Activated T-cell treated with anti-CD3 and anti-CD28 coated beads, Interleukin-2, amount 50 U/mL, for 72 hours (primary cell): ENCODE measurements at places on chromosomes 16 and 17.
A peak's percentile ranks its signal among the peaks of the same experiment; 100 is the strongest.

GRCh38 chr16:87706278-87707000 is 59.3 kb downstream of the KLHDC4 start:
- DNase-seq: no peak

- no peak for DNase-seq
These were observed 68.1 kb upstream of the CES5A start for GRCh38 chr16:55943267-55943666.

DNA sequence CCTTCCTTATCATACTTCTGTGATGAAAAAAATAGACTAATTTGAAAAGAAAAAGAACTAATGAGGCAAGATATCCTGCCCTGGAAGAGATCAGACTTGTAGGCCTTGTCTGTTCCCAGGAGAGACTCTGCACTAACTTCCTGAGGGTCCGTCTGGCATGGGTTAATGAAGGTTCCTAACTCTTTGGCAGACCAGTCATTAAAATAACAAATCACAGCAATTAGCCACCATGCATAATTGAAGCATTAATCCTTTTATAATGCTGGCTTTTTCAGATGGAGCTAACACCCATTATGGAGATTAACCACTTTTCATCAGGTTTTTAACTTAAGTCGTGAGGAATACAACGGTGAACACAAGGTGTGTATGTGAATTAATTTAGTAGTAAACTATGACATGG is 10.4 kb upstream of the KRT10 start:
- no peak for DNase-seq

GRCh38 chr17:82947051-82947991 is 107.5 kb upstream of the ZNF750 start:
- DNase-seq: no peak

- no peak for DNase-seq
These were observed 266.0 kb downstream of the NTN1 start for GRCh38 chr17:9287306-9287705.

DNA sequence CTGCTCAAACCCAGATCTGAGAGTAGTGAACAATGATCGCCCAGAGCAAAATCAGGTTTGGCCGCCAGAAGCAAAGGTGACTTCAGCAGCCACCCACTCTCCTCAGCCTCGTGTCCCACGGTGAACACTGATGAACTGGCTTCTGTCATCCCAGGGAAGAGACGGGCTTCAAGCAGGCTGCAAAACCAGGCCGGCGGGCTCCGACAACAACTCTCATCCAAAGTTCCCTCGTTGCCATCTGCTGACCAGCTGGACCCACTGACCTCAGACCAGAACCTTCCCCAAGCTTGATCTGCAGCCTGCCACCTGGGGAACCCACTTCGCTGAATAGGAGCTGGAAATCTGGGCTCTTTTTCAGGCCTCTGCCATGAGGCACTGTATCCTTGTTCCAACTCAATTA is 69.6 kb upstream of the MRTFB start:
- no peak for DNase-seq

DNA sequence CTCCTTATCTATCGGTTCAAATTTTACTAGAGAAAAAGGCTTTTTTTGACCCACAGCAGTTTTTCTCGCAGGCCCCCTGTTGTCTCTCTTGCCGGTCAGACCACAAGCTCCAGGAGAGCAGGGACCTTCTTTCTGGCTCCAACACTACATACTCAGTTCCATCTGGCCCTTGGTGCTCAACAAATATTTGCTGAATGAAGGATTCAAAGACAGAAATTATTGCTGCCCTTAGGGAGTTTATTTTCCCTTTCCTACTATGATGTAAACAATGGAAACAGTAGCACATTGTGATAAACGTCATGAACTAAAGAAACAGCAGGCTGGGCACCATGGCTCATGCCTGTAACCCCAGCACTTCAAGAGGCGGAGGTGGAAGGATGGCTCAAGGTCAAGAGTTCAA is 59.0 kb upstream of the ATP2A3 start:
- DNase-seq: no peak

GRCh38 chr17:45164734-45165269 is 3.1 kb downstream of the HEXIM2 start:
- DNase-seq: no peak

GRCh38 chr17:80601146-80601545 is 56.5 kb downstream of the RPTOR start:
- no peak for DNase-seq

GRCh38 chr16:50847166-50847565 is 105.3 kb downstream of the CYLD start:
- DNase-seq: no peak

GRCh38 chr16:84952335-84953189 is 58.8 kb downstream of the ZDHHC7 start:
- peak; percentile 79 for DNase-seq

- no peak for DNase-seq
These were observed 2.3 kb downstream of the NAT9 start for GRCh38 chr17:74773871-74774286.

GRCh38 chr17:40472733-40473452 is 28.5 kb downstream of the TNS4 start:
- no peak for DNase-seq

DNA sequence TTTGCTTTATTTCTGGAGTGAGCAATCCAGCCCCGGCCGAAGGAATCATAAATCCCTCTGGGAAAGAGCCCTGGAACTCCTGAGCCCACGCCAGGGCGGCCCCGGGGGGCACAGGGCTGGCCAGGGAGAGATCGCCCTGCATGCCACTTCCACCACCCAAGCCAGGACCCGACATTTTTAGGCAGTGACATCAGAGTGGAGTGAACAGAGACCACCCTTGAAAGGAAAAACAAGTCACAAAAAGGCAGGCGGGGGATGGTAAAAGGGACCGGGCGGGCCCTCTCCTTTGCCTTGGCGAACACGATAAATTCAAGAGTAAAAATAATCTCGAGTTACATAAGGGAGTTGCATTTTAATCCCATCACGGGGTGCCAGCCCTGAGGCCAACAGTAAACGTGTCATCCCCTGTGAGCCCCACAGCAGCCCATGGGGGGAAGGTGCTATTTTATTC is 284.1 kb downstream of the C16orf95 start:
- DNase-seq: no peak

GRCh38 chr16:25189305-25189704 is 27.4 kb upstream of the AQP8 start:
- DNase-seq: no peak

- DNase-seq: no peak
These were observed 111.1 kb downstream of the AIPL1 start for GRCh38 chr17:6323626-6324356.

- DNase-seq: no peak
These were observed 1436.1 kb upstream of the GOT2 start for GRCh38 chr16:60170196-60170595.

- DNase-seq: no peak
These were observed 652 bp downstream of the PRAC2 start for GRCh38 chr17:48723423-48724250.
